H1 (cell line): ENCODE measurements at places on chromosomes 6 and 20. TPM values are rescaled to one million over a fixed set of nuclear protein-coding genes. Genes with fewer than 3 reads are reported as not detected.

MROH8 gene
- total RNA-seq, result 0.48 and 0.50 TPM in 2 replicates

DDO gene
- total RNA-seq, result not detected in 2 replicates

IFNGR1 gene
- total RNA-seq, result 20.9 and 21.9 TPM in 2 replicates

PRR18 gene
- total RNA-seq, result 0.19 and 0.23 TPM in 2 replicates

TBXT gene
- 0.24 and 0.25 TPM in 2 replicates for total RNA-seq

ELOVL2 gene
- 0.69 and 0.89 TPM in 2 replicates for total RNA-seq

NINL gene
- total RNA-seq, result 27.3 and 30.0 TPM in 2 replicates

LZTS3 gene
- total RNA-seq, result 31.8 and 33.3 TPM in 2 replicates

ZNF165 gene
- 9.3 and 10.2 TPM in 2 replicates for total RNA-seq

CLPSL2 gene
- total RNA-seq, result 1.4 TPM in 2 replicates

DIDO1 gene
- 82.8 and 83.2 TPM in 2 replicates for total RNA-seq

LST1 gene
- total RNA-seq, result not detected in 2 replicates

DNA sequence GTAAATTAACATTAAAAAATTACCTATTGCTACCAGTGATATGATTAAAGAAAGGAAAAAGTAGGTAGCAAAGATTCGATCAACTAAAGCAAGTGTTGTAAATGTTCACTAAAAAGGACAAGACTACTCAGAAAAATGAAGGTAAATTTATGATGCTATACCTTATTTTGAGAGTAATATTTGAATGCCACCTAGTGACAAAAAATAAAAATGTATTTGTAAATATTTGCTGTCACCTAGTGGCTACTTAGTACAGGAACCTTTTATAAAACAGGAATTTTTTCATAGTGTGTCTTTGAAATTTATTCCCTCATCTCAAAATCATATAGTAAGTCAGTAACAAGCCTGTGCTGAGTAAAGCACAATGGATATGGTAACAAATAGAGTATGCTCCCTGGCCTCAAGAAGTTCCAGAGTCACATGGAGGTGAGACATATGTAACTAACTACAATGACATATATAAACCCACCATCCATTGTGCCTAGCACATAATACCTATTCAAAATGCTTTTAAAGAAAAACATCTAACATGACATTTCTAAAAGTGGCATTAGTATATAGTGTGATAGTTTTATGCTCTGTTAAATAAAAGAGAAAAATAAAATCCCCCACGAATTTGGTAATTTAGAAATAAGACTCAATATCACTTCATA, 193.1 kb upstream of the SIM1 start:
- H3K27me3 ChIP-seq, result no peaks in the 10 kb centered on the region
- H3K27ac ChIP-seq, result no peak overlapping the region
- DNase-seq, result no peak
- no peak overlapping the region for H3K4me3 ChIP-seq

DNA sequence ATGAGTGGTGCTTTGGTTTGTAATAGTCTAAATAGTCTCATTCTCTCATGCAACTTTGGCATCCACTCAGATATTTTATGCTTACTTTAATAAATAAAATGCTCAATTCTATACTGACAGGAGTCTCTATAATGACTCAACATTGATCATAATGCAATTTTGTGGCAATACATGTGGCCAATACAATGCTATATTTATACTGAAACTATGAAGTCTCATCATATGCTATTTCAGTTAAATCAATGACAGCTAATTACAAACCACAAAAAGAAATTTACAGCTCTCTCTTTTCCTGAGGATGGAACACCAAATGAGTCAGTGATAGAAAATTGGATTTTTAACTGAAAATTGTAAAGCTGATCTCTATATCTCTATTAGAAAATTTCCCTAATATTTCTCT, 77.1 kb downstream of the WASF1 start:
- DNase-seq, result no peak
- no peak overlapping the region for H3K4me3 ChIP-seq
- no peaks in the 10 kb centered on the region for H3K27me3 ChIP-seq
- H3K27ac ChIP-seq, result no peak overlapping the region
- peaks cover 31% of the 10 kb centered on the region for H3K36me3 ChIP-seq

GRCh38 chr20:43853174-43853803, 61.4 kb upstream of the TOX2 start:
- H3K4me3 ChIP-seq, result no peak overlapping the region
- no peaks in the 10 kb centered on the region for H3K4me1 ChIP-seq
- no peak for DNase-seq
- no peak overlapping the region for H3K27ac ChIP-seq
- no peaks in the 10 kb centered on the region for H3K36me3 ChIP-seq

- H3K4me1 ChIP-seq, result peaks cover 10% of the 10 kb centered on the region
- no peak for DNase-seq
- H3K27me3 ChIP-seq, result no peaks in the 10 kb centered on the region
- no peak overlapping the region; the same call in 1 of the 2 replicates for H3K27ac ChIP-seq
- no peaks in the 10 kb centered on the region for H3K36me3 ChIP-seq
These were observed 828 bp downstream of the ASCC3 start for GRCh38 chr6:100880149-100880852.

- no peaks in the 10 kb centered on the region for H3K36me3 ChIP-seq
- H3K27me3 ChIP-seq, result no peaks in the 10 kb centered on the region
- H3K27ac ChIP-seq, result peak overlapping the region; percentile 44; the same call in 1 of the 2 replicates
- H3K4me3 ChIP-seq, result no peak overlapping the region
- DNase-seq, result no peak
- peaks cover 4% of the 10 kb centered on the region for H3K4me1 ChIP-seq
These were observed 301.1 kb upstream of the RNF217 start for GRCh38 chr6:124661097-124661661.

- H3K27ac ChIP-seq, result no peak overlapping the region
- peaks cover 95% of the 10 kb centered on the region for H3K27me3 ChIP-seq
- no peaks in the 10 kb centered on the region for H3K36me3 ChIP-seq
- peaks cover 15% of the 10 kb centered on the region for H3K4me1 ChIP-seq
These were observed 2.9 kb downstream of the TFAP2B start for GRCh38 chr6:50821441-50822077.

- no peak for DNase-seq
- H3K4me3 ChIP-seq, result no peak overlapping the region
- no peaks in the 10 kb centered on the region for H3K4me1 ChIP-seq
These were observed 25.9 kb upstream of the TFAP2B start for GRCh38 chr6:50792771-50793170.

GRCh38 chr20:6253396-6253795, 130.6 kb upstream of the FERMT1 start:
- no peak overlapping the region for H3K4me3 ChIP-seq
- no peak for DNase-seq
- no peaks in the 10 kb centered on the region for H3K4me1 ChIP-seq
- H3K27me3 ChIP-seq, result no peaks in the 10 kb centered on the region

DNA sequence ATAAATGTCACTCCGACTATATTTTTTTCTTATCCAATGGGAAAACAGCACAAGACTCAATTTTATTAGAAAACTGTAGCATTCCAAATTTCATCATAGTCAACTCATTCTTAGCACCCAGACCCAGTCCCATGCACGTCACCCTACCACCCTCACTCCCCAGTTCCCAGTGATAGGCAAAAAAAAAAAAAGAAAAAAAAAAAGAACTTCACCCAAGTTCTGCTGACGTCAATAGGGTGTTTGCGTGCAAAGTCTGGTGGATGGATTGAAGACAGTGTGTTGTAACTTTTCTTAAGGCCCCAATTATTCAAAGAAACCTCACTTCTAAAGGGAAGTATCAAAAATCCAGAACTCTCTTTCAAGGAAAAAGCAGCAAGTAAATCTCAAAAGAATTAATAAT, 213.9 kb upstream of the PRDM1 start:
- no peak overlapping the region for H3K4me3 ChIP-seq
- no peak for DNase-seq
- no peaks in the 10 kb centered on the region for H3K36me3 ChIP-seq
- H3K4me1 ChIP-seq, result no peaks in the 10 kb centered on the region

DNA sequence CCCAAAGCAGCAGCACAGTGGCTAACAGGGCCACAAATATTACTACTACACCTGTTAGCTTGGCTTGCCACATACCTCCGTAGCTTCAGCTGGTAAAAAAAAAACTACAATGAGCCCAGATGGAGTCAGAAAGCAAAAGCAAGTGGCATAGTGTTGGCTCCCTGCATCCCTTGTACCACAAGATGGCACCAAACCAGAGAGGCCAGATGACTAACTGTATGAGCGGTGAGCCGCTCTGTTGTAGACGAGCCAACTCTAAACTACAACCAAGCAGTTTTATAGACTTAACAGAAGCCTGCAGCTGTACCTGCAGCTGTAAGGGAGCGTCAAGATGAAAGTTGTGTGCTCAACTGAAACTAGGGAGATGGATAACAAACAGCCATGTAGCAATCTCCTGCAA, 84.5 kb upstream of the MCHR2 start:
- no peak overlapping the region for H3K4me3 ChIP-seq
- H3K36me3 ChIP-seq, result no peaks in the 10 kb centered on the region
- DNase-seq, result peak; percentile 51
- no peak overlapping the region for H3K27ac ChIP-seq

- DNase-seq, result no peak
- H3K27me3 ChIP-seq, result peaks cover 10% of the 10 kb centered on the region
- H3K36me3 ChIP-seq, result no peaks in the 10 kb centered on the region; the same call in 1 of the 2 replicates
- no peaks in the 10 kb centered on the region; the same call in 1 of the 2 replicates for H3K4me1 ChIP-seq
- H3K4me3 ChIP-seq, result no peak overlapping the region
These were observed 3.6 kb downstream of the DTNBP1 start for GRCh38 chr6:15659181-15659580.

- no peak for DNase-seq
- H3K27me3 ChIP-seq, result no peaks in the 10 kb centered on the region
- H3K4me3 ChIP-seq, result no peak overlapping the region
- H3K4me1 ChIP-seq, result peaks cover 2% of the 10 kb centered on the region
- no peak overlapping the region for H3K27ac ChIP-seq
These were observed 113.6 kb upstream of the SLC22A16 start for GRCh38 chr6:110589865-110590513.

GRCh38 chr20:235891-236290, 8.8 kb downstream of the DEFB129 start:
- DNase-seq, result no peak
- H3K27ac ChIP-seq, result no peak overlapping the region
- no peaks in the 10 kb centered on the region for H3K36me3 ChIP-seq
- H3K27me3 ChIP-seq, result no peaks in the 10 kb centered on the region; the same call in 1 of the 2 replicates

- no peaks in the 10 kb centered on the region for H3K4me1 ChIP-seq
- H3K4me3 ChIP-seq, result no peak overlapping the region
- no peaks in the 10 kb centered on the region for H3K36me3 ChIP-seq
- peak overlapping the region; percentile 34; the same call in 1 of the 2 replicates for H3K27ac ChIP-seq
- no peak for DNase-seq
These were observed 49.1 kb downstream of the ARMC2 start for GRCh38 chr6:108897371-108897770.

DNA sequence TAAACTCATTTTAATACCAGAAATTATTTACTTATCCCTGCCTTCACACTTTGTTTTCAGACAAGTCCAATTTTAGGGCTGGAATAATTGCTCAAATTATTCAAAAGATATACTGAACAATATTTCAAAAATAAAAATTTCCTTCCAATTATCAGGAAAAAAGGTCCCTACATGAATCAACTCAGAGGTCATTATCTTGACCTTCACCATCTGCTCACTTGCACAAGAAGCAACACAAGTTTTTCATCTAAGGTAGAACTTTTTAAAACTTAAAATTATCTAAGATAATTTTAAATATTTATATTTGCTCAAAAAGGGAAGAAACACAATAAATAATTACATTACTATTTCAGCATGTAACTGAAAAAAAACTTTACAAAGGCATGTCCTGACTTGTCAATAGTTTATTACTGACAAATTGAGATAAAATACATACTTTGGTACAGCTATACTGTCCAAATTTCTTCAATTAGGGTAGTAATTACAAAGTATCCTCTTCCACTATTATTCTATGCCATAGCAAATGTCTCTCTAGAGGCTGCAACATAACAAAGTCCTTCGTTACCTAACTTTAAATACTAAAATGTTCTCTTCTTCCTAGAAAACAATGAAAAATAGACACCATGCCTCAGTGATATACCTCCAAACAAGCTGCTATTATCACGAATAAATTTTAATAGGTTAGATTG, 2.4 kb downstream of the CEP85L start:
- H3K27ac ChIP-seq, result no peak overlapping the region
- no peaks in the 10 kb centered on the region for H3K36me3 ChIP-seq
- no peak overlapping the region for H3K4me3 ChIP-seq
- no peaks in the 10 kb centered on the region for H3K27me3 ChIP-seq

- peaks cover 72% of the 10 kb centered on the region for H3K27me3 ChIP-seq
- DNase-seq, result no peak
- peaks cover 30% of the 10 kb centered on the region for H3K4me1 ChIP-seq
- H3K27ac ChIP-seq, result no peak within 1 kb of the TSS
- no peaks in the 10 kb centered on the region for H3K36me3 ChIP-seq
These were observed at the start of gene RNF39 for GRCh38 chr6:30075094-30075789. RNF39 (minus strand) TSS chr6:30075769; CDS start chr6:30075585, 184 bp downstream.

GRCh38 chr20:5096463-5096862, 23.3 kb downstream of the PCNA start:
- no peak overlapping the region for H3K27ac ChIP-seq
- DNase-seq, result no peak
- peaks cover 26% of the 10 kb centered on the region for H3K36me3 ChIP-seq
- no peak overlapping the region for H3K4me3 ChIP-seq
- H3K4me1 ChIP-seq, result no peaks in the 10 kb centered on the region

GRCh38 chr20:62616728-62617621, 25.3 kb upstream of the SLCO4A1 start:
- H3K27me3 ChIP-seq, result no peaks in the 10 kb centered on the region; the same call in 1 of the 2 replicates
- no peak for DNase-seq
- H3K27ac ChIP-seq, result no peak overlapping the region
- no peaks in the 10 kb centered on the region for H3K36me3 ChIP-seq
- H3K4me1 ChIP-seq, result no peaks in the 10 kb centered on the region

- DNase-seq, result no peak
- no peak overlapping the region for H3K4me3 ChIP-seq
- H3K4me1 ChIP-seq, result peaks cover 14% of the 10 kb centered on the region
- H3K27ac ChIP-seq, result no peak overlapping the region
- no peaks in the 10 kb centered on the region for H3K27me3 ChIP-seq
- no peaks in the 10 kb centered on the region for H3K36me3 ChIP-seq
These were observed 19.1 kb downstream of the SYNJ2 start for GRCh38 chr6:158000530-158001307.

DNA sequence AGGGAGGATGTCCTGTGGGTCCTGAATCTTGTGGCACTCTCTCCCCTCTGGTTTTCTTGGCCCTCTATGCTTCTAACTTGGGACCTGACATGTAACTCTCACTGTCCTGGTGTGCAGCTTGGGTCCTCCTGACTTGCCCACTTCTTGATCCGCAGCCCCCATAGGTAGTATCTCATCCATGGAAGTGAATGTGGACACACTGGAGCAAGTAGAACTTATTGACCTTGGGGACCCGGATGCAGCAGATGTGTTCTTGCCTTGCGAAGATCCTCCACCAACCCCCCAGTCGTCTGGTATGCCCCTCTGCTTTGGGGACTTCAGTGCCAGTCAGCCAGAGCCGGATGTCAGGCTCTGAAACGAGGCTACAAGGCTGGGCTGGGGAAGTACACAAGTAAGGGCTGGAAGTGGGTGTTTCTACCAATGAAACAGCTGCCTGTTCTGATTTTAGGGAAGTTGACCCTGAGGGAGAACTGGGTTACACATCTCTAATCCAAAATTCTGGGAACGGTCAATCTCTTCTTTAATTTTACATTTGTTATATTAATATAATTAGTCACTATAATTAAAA, 641 bp downstream of the DBNDD2 start:
- peaks cover 15% of the 10 kb centered on the region for H3K27me3 ChIP-seq
- no peaks in the 10 kb centered on the region for H3K4me1 ChIP-seq
- no peak overlapping the region for H3K4me3 ChIP-seq
- H3K27ac ChIP-seq, result no peak overlapping the region
- H3K36me3 ChIP-seq, result peaks cover 13% of the 10 kb centered on the region
